ENCODE measurements at places on chromosomes 5 and 9.

DNA sequence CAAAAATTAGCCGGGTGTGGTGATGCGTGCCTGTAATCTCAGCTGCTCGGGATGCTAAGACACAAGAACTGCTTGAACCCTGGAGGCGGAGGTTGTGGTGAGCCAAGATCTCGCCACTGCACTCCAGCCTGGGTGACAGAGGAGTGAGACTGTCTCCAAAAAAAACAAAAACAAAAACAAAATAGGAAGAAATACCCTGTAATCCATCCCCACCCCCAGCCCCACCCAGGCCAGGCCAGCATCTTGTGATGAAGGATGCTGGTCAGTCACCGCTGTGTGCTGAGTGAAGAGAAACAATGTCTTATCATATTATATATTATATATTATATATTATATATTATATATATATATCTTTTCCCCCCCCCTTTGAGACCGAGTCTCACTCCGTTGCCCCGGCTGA, 15.4 kb upstream of the CCIN start:
- no peak for DNase-seq

GRCh38 chr9:71115448-71115975, 5.9 kb downstream of the TRPM3 start:
- no peak for DNase-seq

- DNase-seq: no peak
Measured at GRCh38 chr5:166377756-166378155, 1913.7 kb upstream of the WWC1 start.

DNA sequence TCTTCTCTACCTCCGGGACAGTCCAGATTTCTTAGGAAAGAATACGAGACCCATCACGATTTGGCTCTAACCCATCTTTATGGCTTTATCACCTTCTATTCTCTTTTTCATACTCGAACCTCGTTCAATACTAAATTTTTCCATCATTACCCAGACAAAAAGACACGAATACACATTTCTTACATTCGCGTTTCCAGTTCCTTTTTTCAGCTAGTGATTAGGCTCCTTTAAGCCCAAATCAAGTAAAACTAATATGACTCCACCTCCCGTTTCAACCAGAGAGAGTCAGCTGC, 506 bp downstream of the ZBTB6 start:
- DNase-seq: no peak

DNA sequence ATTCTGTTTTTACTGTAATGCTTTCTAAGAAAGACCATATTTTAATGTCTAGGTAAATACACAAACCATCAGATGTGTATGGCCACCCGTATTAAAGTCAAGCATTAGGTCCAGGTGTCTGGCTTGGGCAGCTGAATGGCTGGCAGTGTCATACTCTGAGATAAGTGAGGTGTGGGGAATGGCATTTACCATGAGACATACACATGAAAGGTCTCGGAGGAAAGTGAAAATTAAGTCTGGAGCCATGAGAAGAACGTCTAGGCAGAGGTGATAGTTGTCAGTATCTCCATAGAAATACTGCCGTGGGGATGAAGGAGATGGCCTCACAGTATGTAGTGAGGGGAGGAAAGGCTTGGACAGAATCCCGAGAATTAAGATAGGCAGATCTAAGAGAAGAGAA, 164.3 kb downstream of the TLE4 start:
- no peak for DNase-seq

DNA sequence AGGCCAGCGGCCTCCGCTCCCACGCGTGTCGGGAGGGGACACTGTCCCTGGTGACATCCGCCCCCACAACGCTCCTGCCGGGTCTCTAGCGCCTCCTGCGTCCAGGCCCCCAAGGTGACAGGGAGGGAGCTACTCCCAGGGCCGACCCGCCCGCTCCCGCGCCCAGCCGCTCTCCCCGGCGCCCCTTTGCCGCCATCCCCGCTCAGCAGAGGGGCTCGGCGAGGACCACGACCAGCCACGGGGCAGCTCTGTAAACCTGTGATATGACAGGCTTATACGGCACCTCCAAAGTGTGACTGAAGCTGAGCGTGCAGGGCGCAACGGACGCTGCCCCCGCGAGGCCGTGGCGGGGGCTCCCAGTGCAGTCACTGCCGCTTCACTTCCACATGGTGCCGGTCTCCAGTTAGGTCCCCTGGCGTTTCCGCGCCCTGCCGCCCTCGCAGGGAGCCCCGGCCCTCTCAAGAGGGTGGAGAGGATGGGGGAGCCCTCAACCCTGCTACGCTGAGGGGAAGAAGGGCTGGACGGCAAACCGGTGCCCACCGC, 978 bp upstream of the ADCY2 start:
- DNase-seq: no peak

All from C1 segment of cervical spinal cord (tissue), 14 donors.